Testis (tissue), 5 donors: ENCODE measurements at places on chromosomes 12 and 14. TPM values are rescaled to one million over a fixed set of nuclear protein-coding genes. Genes with fewer than 3 reads are reported as not detected.

PROX2 gene
- total RNA-seq, result 0.06 TPM

CAPZA3 gene
- 186 TPM for total RNA-seq

TMEM52B gene
- total RNA-seq, result 1.2 TPM

SERPINA6 gene
- total RNA-seq, result not detected

NRIP2 gene
- total RNA-seq, result 2.6 TPM

FBXL14 gene
- total RNA-seq, result 45.8 TPM

STXBP6 gene
- 11.3 TPM for total RNA-seq

CCDC177 gene
- 1.9 TPM for total RNA-seq

PSMA6 gene
- 257 TPM for total RNA-seq

PPP1R36 gene
- total RNA-seq, result 38.5 TPM

DCAF4 gene
- 38.0 TPM for total RNA-seq

C3AR1 gene
- 1.9 TPM for total RNA-seq

RNASE2 gene
- not detected for total RNA-seq

DHRS1 gene
- 22.5 TPM for total RNA-seq
